WTC11 (cell line): ENCODE measurements at places on chromosomes 13 and 19.

DNA sequence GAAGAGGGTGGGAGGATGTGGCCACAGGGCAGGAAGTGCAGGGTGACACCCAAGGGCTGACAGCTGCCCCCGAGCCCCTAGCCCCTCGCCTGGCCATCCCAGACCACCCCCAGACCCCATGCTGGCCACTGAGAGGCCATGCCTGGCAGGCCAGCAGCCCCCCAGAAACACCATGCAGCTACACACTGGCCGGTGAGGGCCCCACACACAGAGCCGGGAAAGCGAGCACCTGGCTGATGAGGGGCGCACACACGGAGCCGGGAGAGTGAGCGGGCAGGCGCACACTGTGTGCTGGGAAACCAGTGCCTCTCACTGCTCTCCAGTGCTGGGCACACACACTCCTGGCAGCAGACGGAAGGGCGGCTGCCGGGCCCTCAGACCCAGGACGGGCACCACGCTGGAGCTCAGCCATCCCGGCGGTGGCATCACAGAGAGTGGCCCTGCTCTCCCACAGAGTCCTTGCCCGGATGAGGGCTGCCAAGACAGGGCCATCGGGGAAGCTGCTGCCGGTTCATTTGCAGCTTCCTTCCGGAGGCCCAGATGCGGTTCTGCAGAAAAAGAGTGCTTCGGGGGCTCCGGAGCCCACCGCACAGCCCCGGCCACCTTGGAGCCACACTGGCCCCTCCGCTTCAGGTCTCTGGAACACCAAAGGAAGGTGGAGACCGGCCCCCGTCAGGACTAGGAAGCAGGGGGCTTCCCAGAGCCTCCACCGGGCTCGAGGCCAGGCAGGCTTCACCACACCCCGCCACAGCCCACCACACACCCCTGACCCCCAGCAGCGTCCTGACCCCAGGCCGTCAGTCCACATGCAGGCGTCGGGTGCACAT, 76.4 kb downstream of the SPACA7 start:
- DNase-seq, result no peak

DNA sequence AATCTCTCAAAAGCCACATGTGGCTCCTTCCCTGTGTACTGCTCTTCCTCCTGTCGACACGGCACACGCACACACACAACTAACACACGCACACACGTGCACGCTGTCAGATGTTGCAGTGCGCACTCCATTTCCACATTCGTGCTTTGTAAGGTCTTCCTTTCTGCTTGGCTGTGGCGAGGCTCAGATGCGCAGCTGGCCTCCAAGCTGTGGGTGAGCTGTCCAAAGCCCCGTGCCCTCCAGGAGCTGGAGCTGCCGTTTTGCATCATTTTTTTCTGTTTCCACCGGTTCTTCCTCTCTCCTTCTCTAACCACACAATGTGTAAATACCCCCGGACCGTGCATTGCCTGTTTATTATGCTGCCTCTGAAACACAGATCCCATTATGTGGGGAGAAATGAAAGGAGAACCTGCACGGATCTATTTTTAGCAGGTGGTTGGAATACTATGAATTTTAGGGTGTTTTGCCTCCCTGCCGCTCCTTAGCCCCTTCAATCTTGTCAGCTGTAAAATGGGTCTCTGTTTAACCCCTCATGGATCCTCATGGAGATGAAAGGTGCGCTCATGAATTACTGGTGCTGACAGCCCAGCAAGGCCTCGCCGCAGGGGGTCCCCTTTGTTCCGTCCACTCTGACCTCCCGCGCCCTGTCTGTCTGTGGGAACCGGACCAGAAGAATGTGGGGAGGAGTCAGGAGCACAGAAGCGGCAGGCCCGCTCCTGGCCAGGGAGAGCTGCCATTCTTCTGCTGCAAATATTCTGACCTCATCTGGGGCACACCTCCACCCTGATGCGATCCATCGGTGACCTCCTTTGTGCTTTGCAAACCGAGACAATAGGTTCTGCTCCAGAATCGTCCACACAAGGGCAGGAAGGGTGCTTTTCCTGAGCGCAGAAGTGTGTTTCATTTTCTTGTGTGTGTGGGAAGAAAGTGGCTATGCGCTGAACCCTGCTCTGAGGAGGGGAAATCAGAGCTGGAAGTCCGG, 137.7 kb downstream of the SOX1 start:
- DNase-seq, result peak; percentile 72

- DNase-seq, result no peak
Observed at GRCh38 chr19:49858088-49858985, 7.4 kb downstream of the PTOV1 start.

- no peak for DNase-seq
Observed at GRCh38 chr19:16934489-16934888, 45.7 kb downstream of the F2RL3 start.

DNA sequence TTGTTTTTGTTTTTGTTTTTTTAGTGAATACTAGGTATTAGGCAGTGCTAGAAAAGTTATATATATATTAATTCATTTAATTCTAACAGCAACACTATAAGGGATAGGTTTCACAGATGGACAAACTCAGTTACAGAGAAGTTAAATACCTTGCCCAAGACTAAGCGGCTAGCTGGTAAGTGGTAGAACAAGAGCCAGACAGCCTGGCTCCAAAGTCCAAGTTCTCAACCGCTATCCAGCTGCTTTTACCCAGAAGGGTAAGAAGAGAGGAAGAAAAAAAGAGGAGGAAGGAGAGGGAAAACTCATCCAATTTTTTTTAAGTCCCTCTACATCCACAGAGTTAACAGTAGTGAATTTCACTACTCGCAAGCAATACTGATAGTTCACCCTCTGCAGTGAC, 217.0 kb downstream of the SPRY2 start:
- no peak for DNase-seq

DNA sequence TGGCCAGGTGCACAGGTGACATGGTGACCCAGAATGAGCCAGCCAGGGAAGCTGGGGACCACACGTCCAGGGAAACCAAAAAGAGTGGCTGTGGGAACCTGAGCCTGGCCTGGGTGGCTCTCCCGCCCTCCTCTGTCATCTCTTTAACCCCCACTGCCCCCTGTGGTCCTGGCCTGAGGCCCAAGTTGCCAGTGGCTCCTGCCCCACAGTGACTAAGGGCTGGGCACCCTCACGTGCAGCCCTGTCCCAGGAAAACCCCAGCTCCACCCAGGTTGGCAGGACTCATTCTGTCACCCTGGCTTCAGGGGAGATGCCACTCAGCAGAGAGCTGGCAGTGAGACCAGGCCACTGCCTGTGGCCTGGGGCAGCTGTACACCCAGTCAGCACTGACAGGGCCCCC, 30.6 kb upstream of the ISYNA1 start:
- DNase-seq, result no peak

DNA sequence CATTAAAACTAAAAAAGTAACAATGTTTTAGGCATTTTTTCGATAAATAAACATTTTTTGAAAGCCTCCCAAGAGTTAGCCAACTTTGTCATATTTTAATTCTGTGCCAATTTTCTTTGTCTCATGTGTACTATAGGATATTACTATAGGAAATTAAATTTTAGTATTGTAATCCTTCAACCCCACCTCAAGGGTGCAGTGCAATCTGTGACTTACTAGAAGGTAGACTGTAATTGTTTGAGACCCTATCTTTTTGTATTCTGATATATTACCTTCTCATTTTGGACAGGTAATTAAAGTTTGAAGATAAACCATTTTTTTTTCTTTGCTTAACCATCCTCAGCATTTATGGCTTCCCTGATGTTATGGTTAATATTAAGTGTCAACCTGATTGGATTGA, 457.8 kb downstream of the PCDH20 start:
- no peak for DNase-seq
